Stimulated activated CD8-positive, alpha-beta memory T cell treated with anti-CD3 and anti-CD28 coated beads, Interleukin-15, amount 100 ng/mL, for 48 hours (primary cell): ENCODE measurements at places on chromosomes 12 and 14.

- no peak for DNase-seq
Measured at GRCh38 chr14:68676511-68676943, 116.3 kb downstream of the ZFP36L1 start.

DNA sequence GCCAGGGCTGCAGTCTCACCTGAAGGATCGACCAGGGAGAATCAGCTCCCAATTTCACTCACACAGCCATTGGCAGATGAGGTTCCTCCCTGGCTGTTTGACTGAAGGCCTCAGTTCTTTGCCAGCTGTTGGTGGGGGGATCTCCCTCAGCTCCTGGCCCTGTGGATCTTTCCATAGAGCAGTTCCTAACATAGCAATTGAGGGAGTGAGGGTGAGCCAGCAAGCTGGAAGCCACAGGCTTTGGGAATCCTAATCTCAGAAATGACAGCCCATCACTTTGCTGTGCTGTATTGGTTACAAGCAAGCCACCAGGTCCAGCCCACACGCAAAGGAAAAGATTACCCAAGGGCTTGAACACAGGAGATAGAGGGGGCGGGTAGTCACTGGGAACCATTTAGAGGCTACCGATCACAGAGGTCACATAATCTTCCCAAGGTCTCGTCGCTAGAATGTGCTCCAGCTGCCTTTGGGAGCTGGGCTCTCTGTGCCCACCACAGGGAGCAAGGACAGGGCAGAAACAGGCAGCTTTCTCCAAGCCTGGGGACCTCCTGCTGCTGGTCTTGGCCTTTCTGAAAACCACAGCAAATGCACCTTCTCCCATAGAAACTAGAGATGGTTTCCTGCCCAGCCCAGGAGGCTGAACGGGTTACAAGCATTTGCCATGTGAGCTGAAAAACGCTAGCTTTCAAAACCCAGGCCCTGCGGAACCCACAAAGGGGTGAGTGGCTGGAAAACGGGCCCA is 4.6 kb upstream of the OTUB2 start:
- peak; percentile 40 for DNase-seq

GRCh38 chr12:94305130-94305957 is 154.3 kb downstream of the CEP83 start:
- peak; percentile 28 for DNase-seq

- DNase-seq: no peak
Measured at GRCh38 chr12:31369712-31370521, 44.0 kb upstream of the SINHCAF start.
